NCI-H1048 (cell line): ENCODE measurements at places on chromosomes 16 and 17.

- DNase-seq = no peak
Measured at GRCh38 chr16:27311448-27311830, 2.3 kb upstream of the IL4R start.

DNA sequence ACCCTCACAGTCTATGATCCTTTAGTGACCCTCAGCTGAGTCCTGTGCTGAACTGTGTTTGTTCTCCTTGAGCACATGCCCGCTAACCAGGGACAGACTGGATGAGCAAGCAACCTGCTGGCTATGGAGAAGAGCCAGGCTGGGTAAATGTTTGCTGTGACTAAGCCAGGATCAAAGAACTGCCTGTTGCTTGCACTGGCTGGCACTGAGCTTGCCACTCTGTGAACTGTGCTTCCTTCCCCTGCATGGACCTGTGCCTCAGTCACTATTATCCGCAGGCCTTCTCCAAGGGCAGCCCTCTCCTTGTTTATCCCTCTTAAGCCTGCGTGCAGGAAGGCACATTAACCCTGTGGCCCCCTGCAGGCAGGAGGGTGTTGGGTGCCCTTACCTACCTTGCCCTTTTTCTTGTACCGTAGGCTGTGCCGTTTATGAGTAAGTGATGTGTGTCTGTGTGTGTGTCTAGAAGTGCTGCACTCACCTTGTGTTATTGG, 7.4 kb downstream of the PNPO start:
- no peak for DNase-seq

DNA sequence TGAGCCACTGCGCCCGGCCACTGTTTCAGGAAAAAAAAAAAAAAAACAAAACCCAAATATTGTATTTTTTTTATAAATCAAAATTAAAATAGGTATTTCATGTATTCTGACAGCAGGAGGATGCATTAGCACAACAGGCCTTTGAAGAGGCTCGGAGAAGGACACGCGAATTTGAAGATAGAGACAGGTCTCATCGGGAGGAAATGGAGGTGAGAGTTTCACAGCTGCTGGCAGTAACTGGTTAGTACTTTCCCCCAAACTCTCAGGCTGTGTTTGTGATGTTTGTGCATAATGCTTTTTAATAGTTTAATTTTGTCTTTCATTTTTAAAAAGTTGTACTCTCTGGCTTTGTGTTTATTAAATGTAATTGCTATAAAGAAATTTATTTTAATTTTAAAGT, 27.6 kb upstream of the PHAF1 start:
- DNase-seq = no peak

GRCh38 chr17:48335858-48336500, 94.0 kb downstream of the SKAP1 start:
- no peak for DNase-seq

DNA sequence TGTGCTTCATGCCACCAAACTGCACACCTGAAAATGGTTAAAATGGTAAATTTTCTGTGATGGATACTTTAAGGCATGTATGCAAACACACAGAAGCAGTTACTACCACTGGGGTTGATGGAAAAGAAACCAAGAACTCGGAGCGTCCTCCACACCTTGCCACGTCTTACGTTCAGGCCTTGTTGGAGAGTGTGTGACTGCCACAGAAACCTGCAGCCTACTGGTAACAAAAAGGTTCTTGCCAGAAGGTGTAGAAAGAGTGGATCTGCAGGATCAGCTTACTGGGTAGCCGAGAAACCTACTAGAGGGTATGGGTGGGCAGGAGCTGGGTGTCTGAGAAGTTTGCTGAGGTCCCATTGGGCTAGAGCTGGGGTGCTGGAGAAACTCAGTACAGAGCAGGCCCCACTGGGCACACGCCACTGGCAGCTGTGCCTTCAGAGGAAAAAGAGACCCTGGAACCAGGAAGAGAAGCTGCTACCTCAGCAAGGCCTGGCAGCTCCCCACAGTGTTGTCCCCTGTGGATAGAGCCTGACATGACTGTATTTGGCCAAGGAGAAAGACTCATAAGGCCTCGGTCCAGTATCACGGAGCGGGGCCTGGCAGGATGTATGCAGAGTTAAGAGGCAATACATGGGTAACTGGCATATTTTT, 204.6 kb downstream of the SEC14L1 start:
- no peak for DNase-seq

- no peak for DNase-seq
Measured at GRCh38 chr16:9966569-9967157, 215.6 kb downstream of the GRIN2A start.

- no peak for DNase-seq
Measured at GRCh38 chr17:28008513-28008912, 34.0 kb upstream of the NLK start.
